Stimulated activated CD8-positive, alpha-beta memory T cell treated with anti-CD3 and anti-CD28 coated beads, Interleukin-7, amount 100 ng/mL, for 1 hour (primary cell): ENCODE measurements at places on chromosomes 3 and 15.

- no peak for DNase-seq
These were observed 252.5 kb downstream of the THRB start for GRCh38 chr3:24242012-24242698.

- no peak for DNase-seq
These were observed 1047.6 kb downstream of the OTOL1 start for GRCh38 chr3:162544246-162544645.

- no peak for DNase-seq
These were observed 25.8 kb downstream of the FAM98B start for GRCh38 chr15:38479756-38480155.

DNA sequence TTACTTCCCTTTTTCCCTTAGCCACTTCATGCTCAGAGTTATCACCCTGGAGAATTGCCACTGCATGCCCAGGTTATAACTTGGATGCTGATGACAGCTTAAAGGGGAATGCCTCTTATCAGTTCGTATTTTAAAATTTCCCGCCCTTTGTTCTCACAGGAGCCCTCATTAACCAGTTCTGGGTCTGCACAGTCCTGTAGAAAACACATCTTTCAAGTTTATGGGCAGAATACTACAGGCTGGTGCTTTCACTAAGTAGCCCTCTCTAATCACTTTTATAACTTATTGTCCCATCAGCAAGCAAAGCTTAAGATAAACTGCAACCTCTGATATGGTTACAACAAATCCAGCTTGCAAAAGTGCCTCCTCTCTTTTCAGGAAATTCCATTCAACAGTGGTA, 587.3 kb upstream of the UBE2E2 start:
- no peak for DNase-seq

DNA sequence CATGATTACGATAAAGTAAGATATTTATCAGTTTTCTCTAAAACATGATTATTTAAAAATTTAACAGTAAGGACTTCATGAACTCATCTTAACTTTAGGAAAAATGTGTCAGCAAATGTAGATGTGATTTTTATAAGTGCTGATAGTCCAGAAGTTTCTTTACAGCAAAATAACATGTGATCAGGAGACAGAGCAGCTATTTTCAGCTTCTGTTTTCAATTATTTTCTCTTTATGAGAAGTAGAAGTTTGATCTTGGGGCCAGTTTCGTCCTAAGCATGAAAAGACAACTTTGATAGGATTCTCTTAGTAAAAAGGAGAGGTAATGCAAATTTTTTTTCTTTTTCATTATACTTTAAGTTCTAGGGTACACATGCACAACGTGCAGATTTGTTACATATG, 96.5 kb upstream of the TSPAN3 start:
- no peak for DNase-seq
